ENCODE measurements at places on chromosomes 1 and 21.

DNA sequence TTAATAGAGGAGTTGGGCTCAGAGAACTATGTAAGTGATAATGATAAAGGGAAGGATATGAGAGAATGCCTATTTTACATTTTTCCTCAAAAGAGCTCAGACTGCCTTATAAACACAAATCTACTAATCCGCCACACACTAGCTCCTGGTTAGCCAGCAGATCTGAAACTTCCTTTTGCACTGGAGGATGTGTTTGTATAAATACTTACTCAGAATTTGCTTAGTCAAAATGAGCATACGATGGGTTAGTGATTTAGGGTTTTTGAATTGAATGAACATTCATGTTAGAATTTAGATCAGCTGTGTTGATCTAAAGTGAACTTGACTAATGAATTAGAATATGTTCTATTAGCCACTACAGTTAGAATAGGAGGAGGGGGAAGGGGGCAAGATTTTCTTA is 9.1 kb upstream of the IER5 start:
- no peak for DNase-seq

- DNase-seq: no peak
Measured at GRCh38 chr1:13992489-13993285, 292.7 kb downstream of the PRDM2 start.

GRCh38 chr1:100606438-100606837 is 68.5 kb downstream of the GPR88 start:
- no peak for DNase-seq

DNA sequence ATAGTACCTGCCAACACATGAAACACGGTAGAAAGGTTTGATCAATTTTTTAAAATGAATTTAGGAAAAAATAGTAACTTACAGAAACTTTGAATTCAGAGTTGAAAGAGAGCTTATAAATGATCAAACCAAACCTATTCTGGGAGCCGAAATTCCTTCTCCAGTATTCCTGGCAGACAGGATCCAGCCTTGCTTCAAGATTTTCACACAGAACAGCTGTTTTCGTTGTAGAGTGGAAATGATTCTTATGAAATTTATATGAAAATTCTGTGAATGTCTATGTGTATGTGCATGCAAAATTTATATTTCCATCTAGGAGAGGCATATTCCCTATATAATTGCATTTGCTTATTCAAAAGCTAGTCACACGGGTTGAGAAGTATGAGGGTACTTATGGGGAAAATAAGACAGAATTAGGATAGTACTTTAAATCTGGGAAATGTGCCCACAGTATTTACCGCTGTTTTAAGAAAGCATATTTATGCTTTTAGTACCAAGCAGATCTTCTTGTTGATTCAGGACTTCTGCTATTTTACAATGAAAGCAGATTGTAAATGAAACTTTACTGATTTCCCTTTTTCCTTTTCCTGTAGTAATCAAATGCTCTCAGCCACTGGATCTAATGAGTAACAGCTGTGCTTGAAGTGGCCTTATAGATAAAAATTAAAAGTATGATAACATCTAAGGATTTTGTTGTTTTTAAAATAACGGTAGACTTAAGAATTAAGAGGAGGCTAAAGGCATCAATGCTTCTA is 30.4 kb downstream of the PRRX1 start:
- DNase-seq: no peak

All from activated naive CD4-positive, alpha-beta T cell treated with Interleukin-2 at 50 U/mL for 16 hours (primary cell).